HEK293T (cell line): ENCODE measurements at places on chromosomes 16 and 17.
A peak's percentile ranks its signal among the peaks of the same experiment; 100 is the strongest.

- peak; percentile 42 for DNase-seq
Measured at GRCh38 chr17:45648642-45649041, 135.5 kb upstream of the CRHR1 start.

DNA sequence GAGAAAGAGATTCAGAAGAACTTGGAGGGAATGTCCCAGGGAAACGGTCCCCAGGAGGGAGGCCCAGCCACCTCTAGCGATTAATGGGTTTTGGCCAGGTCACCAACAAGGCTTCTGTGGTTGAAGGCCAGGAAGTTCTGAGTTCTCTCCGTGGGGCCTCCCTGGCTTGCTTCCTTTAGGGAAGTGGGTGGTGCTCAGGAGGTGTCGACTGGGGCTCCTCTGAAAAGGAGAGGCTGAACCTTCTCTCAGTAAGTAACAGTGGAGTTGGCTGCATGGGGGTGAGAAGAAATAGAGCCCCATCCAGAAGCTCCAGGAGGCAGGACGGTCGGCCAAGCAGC, 77.1 kb upstream of the GSE1 start:
- no peak for DNase-seq

DNA sequence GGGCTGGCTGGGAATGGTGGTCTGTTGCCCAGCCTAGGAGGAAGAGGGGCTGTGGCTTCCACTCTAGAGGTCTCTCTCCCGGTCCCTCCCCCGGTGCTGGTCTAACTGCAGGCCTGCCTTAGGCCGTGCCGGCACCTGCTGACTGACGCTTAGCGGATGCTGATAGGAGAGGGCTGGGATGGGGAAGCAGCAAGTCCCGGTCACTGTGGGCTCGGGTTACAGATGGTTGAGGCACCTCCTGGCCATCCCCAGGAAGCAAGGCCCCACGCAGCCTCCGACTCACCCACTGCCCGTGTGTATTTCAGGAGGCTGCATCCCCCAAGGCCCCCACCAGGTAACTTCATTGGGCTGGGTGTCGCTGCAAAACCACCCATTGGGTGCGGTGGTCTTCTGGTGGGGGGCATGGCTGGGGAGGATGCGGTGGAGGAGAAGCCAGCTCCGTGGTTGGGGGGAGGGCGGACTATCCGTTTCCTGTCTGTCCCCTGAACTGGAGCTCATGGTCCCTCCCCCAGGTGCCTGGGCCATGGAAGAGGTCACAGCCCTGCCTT, 278.9 kb downstream of the SEC14L1 start:
- peak; percentile 59 for DNase-seq

DNA sequence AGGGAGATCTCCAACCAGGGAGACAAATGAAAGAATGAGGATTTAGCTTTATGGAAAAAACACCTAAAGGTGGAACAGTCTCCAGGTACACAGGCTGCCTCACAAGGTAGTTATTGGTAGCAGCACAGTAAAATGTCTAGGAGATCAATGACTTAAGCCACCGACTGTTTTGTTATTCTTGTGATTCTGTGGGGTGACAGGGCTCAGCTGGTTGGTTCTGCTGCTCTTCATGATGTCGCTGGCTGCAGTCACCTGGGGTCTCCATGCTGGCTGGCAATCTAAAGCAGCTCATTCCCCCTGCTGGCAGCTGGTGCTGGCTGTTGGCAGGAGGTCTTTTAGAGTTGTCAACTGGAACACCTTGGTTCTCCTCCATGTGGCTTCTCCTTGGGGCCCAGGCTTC, 69.2 kb downstream of the FOXL1 start:
- no peak for DNase-seq

DNA sequence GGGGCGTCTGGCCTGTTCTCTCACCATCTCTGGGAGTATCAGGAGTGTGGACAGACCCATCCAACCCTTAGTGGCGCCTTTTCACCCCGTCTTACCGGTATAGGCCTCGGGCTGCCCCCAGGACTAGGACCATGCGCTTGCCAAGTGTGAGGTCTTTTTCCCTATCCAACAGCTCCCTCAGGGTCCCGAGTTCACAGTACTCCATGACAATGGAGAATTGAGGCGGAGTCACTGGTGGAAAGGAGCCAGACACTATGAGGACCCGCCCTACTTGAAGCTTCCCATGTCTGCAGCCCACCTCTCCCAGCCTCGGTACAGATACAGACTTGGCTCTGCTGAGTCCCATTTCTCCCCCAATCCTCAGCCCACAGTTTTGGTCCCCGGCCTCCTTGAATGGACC, 15.9 kb upstream of the RFWD3 start:
- DNase-seq = no peak

- DNase-seq = no peak
Measured at GRCh38 chr17:46025510-46026165, 26.6 kb downstream of the STH start.
